ENCODE measurements at places on chromosomes 16 and 17.

GRCh38 chr16:89600427-89600826, 13.0 kb upstream of the DPEP1 start:
- DNase-seq = no peak

DNA sequence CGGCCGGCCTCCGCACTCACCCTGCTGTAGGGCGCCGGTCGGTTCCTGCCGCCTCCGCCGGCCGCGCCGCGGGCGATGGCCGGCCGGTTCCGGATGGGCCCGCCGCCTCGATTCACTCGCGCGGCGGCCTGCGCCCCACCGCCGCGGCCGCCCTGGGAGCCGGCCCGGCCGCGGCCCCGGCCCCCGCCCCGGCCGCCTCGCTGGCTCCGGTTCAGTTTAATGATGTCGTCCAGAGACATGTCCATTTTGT, 158 bp downstream of the ALYREF start:
- no peak for DNase-seq

- DNase-seq = no peak
Observed at GRCh38 chr16:51009359-51009758, 141.7 kb downstream of the SALL1 start.

- no peak for DNase-seq
Observed at GRCh38 chr16:75265911-75266701, 14.7 kb upstream of the BCAR1 start.

DNA sequence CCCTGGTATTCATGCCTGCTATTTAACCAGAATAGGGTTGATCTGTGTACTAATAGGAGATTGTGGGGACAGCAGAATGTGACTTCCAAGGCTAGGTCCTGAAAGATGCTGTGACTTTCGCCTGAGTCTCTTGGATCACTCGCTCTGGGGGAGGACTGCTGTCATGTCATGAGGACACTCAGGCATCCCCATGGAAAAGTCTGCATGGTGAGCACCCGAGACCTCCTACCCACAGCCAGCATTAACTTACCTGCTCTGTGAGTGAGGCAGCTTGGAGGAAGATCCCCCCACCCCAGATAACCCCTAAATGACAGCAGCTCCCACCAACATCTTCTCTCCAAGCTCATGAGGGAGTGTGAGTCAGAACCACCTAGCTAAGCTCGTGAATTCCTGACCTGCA, 30.3 kb upstream of the C16orf78 start:
- DNase-seq = no peak

- DNase-seq = no peak
Observed at GRCh38 chr17:28729950-28730330, 1.4 kb downstream of the NEK8 start.

DNA sequence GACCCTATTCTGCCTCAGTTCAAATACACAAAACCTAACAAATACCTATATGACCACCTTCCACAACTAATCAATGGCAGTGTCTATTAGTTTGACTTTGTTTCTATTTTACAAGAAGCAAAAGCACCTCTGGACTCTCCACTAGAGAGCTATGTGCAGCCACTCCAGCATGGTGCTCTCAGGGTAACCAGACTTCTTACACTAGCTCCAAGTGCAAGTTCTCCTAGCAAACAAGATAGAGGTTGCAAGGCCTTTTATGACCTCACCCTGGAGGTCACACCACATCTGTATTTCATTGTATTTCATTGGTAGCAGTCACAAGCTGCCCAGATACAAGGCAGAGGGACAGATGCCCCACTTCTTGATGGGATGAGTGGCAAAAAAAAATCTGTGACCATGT, 8.3 kb upstream of the ZNF263 start:
- no peak for DNase-seq

GRCh38 chr16:10669791-10670190, 24.9 kb downstream of the TEKT5 start:
- no peak for DNase-seq

GRCh38 chr17:11645426-11645825, 47.2 kb downstream of the DNAH9 start:
- no peak for DNase-seq

- no peak for DNase-seq
Observed at GRCh38 chr17:9179602-9180001, 158.3 kb downstream of the NTN1 start.

DNA sequence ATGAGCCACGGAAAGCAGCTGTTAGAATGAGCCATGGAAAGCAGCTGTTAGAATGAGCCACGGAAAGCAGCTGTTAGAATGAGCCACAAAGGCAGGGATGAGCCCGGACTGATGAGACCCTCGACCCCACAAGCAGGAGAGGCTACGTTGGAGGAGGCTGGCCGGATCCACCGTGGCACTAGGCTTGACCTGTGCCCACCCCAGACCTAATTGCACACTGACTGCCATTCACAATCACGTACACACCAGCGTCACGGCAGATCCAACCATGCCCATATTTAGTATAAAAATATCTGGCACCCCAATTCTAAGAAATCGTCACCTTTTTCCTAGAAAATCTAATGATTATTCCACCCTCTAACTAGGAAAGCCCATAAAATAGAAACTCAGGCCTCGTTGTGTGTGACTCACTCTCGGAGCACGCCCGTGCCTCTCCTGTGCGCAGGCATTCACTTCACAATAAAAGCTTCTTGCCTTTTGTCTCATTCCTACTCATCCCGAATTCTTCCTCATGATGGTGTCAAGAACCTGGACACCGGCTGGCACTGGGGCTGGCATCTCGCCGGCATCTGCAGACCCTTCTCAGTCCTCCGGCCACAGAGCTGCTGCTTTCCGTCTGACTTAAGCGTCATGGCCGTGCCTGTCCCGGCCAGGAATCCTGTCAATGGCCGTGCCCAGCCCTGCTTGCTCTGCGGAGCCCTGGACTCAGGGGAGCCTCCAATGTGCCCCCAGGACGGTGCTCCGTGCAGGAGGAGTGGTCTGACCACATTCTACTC, 5.5 kb upstream of the SECTM1 start:
- no peak for DNase-seq

DNA sequence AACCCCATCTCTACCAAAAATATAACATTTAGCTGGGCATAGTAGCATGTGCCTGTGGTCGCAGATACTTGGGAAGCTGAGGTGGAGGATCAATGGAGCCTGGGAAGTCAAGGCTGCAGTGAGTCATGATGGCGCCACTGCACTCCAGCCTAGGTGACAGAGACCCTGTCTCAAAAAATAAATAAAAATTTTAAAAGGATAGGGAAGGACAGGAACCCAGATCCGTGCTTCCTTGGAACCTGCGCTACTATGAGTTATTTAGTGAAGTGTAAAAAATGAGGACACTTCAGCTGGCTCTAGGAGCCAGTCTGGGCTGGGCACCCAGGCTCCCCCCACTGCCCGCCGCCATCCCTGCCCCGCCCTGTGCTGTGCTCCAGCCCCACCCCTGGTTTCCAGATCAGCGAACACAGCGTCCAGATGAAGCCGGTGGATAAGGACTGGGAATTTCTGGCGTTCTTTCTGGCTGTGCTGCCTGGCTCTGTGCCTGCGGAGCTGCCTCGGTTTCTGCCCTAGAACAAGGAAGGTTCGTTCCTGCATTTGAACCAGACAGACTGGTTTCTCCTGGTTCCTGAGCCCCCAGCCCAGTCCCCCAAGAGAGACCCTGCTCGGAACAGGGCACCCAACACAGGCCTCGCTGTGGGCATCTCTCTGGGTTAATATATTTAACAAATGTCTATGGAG, 18.5 kb downstream of the PLLP start:
- no peak for DNase-seq

Data from activated naive CD4-positive, alpha-beta T cell treated with anti-CD3 and anti-CD28 coated beads for 36 hours (primary cell).